Thyroid gland (tissue), 4 donors: ENCODE measurements at places on chromosomes 4 and X. TPM values are rescaled to one million over a fixed set of nuclear protein-coding genes. Genes with fewer than 3 reads are reported as not detected.

The DMP1 gene
- total RNA-seq, result not detected

- H3K4me3 ChIP-seq, result no peak overlapping the region
- H3K4me1 ChIP-seq, result no peaks in the 10 kb centered on the region
- DNase-seq, result no peak
Observed at GRCh38 chr4:121340247-121340646, 40.6 kb downstream of the QRFPR start.

- H3K27ac ChIP-seq, result no peak overlapping the region
- H3K36me3 ChIP-seq, result no peaks in the 10 kb centered on the region
- no peak overlapping the region for H3K4me3 ChIP-seq
- no peaks in the 10 kb centered on the region for H3K4me1 ChIP-seq
- no peaks in the 10 kb centered on the region for H3K27me3 ChIP-seq
Observed at GRCh38 chr4:138522366-138522765, 280.2 kb upstream of the SLC7A11 start.

The MAGEA9 gene
- total RNA-seq, result not detected

- no peaks in the 10 kb centered on the region for H3K27me3 ChIP-seq
- H3K36me3 ChIP-seq, result no peaks in the 10 kb centered on the region
- H3K4me3 ChIP-seq, result peak overlapping the region; percentile 55
- H3K27ac ChIP-seq, result peak overlapping the region; percentile 90
- peak; percentile 26 for DNase-seq
- peaks cover 17% of the 10 kb centered on the region for H3K4me1 ChIP-seq
Observed at GRCh38 chrX:154096140-154097002, 1.1 kb downstream of the MECP2 start.

The SHISA3 gene
- total RNA-seq, result 3.1 TPM
